NK-92 treated with Interleukin-12 subunit alpha and Interleukin-12 subunit beta, amount 100 ng/mL, for 24 hours (cell line): ENCODE measurements at places on chromosomes 1 and 21.

- no peak for DNase-seq
Measured at GRCh38 chr1:33683913-33684312, 180.0 kb upstream of the HMGB4 start.

DNA sequence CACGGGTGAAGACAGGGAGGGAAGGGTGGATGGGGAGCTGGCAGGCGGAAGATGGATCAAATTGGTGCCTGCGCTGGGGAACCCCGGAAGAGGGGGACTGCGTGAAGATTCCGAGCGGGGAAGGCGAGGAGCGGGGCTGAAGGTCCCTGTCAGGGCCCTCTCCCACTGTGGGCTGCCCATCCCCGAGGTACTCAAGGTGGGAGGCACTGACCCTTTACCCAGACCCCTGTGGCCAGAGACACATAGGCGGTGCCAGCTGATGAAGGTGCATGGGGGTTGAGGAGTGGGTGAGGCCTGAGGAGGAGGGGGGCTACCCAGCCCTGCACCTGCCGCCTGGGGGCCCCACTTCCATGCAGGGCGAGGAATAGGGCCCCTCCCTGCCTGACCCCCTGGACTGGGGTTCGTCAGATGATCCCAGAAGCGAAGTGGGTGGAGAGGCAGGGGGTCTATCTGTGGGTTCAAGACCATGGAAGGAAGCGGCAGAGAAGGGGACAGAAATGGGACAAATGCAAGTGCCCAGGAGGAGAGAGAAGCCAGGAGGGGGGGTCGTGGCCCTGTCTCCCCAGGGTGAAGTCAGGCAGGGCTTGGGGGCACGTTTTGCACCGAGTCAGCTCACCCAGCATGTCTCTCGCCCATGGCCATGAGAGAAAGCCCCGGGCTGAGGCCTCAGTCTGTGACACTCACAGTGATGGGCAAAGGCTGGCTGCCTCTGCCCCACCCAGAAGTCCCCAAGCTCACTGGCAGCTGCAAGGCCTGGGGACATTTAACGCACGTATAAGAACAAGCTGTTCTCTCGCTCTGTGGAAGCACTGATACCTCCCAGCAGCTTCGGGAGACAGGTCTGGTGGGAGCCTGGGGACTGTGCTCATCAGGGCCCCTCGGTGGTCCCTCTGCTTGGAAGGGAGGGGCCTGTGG is 7.0 kb upstream of the MMEL1 start:
- DNase-seq, result no peak

GRCh38 chr1:244092964-244093638 is 42.0 kb downstream of the ZBTB18 start:
- no peak for DNase-seq

DNA sequence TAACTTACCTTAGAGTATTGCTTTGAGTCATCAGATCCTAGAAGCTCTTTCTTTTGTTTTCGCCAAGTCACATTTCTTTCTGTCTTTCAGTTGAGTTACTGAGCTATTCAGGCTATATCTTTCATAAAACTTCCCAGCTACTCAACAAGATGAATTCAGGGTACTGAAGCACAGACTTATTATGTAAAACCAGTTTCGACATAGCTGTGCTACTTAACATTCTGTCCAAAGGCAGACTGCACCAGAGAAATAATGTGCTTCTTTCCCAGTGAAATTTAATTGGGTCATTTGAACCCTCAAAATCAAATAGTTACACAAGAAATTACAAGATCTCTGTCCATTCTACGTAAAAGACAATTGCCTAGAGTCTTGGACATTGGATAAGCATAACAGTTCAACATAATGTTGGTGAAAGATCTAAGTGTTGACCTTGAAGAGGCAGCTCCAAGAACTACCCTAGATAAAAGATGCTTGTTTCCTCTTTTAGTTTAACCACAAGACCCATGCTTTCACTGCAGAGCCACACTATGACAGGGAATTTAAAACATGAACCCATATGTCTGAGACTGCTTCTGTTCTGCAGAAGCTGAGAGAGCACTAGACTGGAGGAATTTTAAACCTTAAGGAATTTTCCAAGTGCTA is 163.2 kb downstream of the LRRC40 start:
- no peak for DNase-seq

DNA sequence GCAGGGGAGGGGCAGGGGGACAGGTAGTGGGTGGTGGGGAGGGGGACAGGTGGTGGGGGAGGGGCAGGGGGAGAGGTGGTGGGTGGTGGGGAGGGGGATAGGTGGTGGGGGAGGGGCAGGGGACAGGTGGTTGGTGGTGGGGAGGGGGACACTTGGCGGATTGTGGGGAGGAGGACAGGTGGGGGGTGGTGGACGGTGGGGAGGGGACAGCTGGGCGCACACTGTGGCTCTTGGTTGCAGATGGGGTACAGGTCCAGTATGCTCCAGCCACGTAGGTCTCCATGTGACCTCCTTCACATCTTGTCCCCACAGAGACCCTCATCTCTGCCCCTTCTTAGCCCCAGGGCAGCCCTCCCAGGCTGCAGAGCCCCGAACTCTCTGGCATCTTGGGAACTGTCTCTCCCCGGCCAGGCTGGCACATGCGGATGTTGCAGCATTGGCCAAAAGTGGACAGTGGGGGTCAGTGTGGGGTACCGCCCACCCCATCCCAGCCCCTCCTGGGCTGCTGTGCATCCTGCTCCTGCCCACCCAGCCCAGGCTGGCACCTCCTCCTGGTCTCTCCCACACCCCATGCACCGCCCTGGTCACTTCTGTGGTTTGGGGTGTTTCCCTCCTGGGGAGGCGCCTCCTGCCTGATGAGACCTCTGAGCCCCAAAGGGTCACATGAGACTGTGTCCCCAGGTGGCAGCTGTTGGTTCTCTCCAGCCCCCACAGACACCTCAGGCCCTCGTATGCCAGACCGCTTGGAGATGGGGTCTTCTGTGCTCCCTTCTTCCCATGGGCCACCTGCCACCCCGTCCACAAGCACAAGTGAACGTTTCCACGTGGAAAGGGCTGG is 7.6 kb upstream of the SLC19A1 start:
- no peak for DNase-seq

- no peak for DNase-seq
Measured at GRCh38 chr1:244273262-244273844, 178.4 kb downstream of the ADSS2 start.

- DNase-seq, result no peak
Measured at GRCh38 chr1:87197641-87198040, 131.0 kb upstream of the LMO4 start.

GRCh38 chr1:10613340-10613739 is 138.6 kb downstream of the PEX14 start:
- no peak for DNase-seq

DNA sequence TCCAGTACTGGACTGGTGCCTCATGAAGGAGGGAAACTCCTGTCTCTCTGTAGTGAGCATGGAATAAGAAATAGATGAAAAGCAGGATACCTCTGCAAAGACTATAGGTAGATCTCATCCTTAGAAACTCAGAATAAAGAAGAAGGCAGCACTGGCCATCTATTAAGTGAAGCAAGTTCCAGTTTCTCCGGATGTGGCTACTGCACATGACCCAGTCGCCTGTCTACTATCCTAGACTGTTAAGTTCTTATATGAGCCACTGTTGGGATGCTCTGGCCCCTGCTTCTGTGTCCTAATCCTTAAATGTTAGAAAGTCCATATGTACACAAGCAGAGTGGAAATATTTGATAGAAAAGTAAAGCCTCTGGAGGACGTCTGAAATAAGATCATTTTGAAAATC is 2.2 kb downstream of the FASLG start:
- peak; percentile 44 for DNase-seq
